ENCODE measurements at places on chromosomes 3 and 15. TPM values are rescaled to one million over a fixed set of nuclear protein-coding genes. Genes with fewer than 3 reads are reported as not detected.

The SI gene
- total RNA-seq: not detected

The NME9 gene
- 1.1 TPM for total RNA-seq

The NR1I2 gene
- 2.4 TPM for total RNA-seq

The CYP1A2 gene
- total RNA-seq: not detected

The SST gene
- total RNA-seq: not detected

The TRAIP gene
- 2.7 TPM for total RNA-seq

The ACOX2 gene
- 5.7 TPM for total RNA-seq

The CLDN11 gene
- total RNA-seq: not detected

The PARP14 gene
- 75.4 TPM for total RNA-seq

The SLC22A14 gene
- total RNA-seq: under 0.01 TPM

The DNAH12 gene
- total RNA-seq: under 0.01 TPM
